ENCODE measurements at places on chromosomes 6 and 20.

DNA sequence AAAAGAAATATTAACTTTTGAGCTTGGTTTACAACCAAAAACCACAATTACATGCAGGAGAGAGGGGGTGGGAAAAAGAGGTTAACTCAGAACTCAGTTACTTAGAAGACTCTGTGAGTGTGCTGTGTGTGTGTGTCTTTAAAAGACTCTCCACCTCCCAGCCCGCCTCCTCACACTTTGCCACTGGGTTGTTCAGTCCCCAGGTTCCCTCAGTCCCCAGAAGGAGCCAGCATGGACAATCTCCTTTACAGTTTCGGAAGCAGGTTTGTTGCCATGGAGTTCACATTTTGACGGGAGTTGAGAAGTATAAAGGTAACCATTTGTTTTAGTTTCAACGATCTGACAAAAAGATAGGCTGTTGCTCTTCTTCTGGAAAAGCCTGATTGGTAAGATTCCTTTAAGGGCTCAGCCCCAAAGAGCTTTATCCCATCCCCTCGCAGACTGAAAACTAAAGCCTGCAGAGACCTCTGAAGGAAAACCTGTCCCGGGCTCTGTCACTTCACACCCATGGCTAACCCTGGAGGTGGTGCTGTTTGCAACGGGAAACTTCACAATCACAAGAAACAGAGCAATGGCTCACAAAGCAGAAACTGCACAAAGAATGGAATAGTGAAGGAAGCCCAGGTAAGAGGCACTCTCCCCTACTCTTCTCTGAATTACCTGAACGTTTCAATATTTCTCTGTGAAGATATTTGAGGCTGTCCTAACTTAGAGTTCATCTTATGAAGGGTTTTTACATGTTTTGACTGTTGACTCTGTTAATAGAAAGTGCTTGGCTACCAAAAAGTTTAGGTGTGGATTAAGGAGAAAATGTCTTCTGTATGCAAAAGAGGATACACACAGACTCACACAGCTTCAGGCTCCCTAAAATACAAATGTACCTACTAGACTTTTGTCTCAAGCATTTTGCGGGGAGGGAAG lies at the start of gene SPTLC3:
Gene SPTLC3 (plus strand): TSS at position 212 of the 921 bp plus-strand sequence. CDS start 296 bp downstream, at position 508.
- no peak for DNase-seq

DNA sequence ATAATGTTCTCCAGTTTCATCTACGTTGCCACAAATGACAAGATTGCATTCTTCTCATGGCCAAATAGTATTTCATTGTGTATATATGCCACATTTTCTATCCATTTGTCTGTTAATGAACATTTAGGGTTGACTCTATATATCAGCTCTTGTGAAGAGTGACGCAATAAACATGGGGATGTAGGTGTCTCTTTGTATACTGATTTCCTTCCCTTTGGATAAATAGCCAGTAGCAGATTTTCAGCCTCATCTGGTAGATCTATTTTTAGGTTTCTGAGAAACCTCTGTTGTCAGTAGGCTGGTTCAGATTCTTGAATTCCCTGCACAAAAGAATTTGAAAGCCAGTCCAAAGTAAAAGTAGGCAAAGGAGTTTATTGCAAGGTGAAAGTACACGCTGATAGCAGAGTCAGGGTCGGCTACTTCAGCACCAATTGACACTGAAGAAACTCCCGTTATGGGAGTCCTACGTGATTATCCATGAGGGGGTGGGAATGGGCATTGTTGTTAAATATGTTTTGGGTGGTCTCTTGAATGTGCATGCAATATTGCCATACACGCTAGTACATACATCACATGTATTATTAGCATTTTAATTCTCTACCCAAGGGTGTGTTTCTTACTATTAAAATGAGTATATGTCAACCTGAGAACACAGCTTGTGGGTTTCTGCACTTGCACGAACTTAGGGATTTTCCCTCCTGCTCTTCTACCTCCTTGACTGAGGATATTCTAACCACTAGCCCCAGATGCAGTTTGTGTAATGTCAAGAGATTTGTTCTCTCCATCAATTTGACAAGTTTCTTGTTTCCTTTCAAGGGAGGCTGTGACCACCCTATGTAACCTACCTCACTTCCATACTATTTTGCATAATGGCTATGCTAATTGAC lies 14.4 kb upstream of the SLC17A2 start:
- DNase-seq, result no peak

GRCh38 chr20:36435592-36436541 lies 105.5 kb upstream of the MYL9 start:
- no peak for DNase-seq

- no peak for DNase-seq
Measured at GRCh38 chr6:27662769-27663168, 189.9 kb upstream of the ZNF184 start.

DNA sequence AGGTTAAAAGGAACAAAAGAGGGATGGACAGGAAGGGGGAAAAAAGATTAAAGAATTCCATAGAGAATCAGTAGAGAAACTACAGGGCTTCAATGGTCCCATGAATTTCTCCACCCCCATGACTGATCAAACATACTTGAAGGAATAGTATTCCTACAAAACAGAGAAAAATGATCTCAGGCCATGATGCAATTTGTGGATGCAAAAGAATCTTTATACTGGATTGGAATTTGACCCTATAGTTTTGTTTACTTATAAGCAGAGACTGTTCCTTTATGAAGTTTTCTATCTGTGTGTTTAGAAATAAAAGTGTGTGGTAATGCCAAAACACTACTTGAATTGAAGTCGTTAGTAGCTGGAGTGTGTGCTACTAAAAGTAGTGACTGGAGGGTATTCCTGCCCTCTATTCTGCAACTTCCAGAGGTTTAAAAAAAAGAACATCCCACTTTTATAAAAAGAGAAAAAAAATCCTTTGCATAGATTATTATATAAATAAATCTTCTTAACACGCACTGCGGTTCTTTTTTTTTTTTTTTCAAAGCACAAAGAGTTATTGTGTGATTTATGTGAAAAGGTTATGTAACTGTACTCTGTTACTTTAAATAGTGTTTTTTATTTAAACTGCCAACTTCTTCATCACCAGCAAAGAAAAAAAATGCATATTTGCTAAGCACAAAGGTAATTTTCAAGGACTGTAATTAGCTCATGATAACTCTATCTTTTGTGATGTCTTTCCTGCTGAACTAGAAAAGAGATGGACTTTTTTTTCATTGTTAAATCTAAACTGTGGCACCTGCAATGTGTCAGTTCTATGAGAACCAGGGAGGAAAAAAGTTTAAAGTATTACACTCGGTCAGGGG lies 214.5 kb upstream of the CITED2 start:
- DNase-seq, result no peak

All from frontal cortex (tissue), 4 donors.